Activated CD4-positive, alpha-beta T cell treated with anti-CD3 and anti-CD28 coated beads, Interleukin-2, amount 10 ng/mL, durations not matched to agents 7 days and 5 days (primary cell): ENCODE measurements at places on chromosomes 6 and 20. TPM values are rescaled to one million over a fixed set of nuclear protein-coding genes. Genes with fewer than 3 reads are reported as not detected.

DNA sequence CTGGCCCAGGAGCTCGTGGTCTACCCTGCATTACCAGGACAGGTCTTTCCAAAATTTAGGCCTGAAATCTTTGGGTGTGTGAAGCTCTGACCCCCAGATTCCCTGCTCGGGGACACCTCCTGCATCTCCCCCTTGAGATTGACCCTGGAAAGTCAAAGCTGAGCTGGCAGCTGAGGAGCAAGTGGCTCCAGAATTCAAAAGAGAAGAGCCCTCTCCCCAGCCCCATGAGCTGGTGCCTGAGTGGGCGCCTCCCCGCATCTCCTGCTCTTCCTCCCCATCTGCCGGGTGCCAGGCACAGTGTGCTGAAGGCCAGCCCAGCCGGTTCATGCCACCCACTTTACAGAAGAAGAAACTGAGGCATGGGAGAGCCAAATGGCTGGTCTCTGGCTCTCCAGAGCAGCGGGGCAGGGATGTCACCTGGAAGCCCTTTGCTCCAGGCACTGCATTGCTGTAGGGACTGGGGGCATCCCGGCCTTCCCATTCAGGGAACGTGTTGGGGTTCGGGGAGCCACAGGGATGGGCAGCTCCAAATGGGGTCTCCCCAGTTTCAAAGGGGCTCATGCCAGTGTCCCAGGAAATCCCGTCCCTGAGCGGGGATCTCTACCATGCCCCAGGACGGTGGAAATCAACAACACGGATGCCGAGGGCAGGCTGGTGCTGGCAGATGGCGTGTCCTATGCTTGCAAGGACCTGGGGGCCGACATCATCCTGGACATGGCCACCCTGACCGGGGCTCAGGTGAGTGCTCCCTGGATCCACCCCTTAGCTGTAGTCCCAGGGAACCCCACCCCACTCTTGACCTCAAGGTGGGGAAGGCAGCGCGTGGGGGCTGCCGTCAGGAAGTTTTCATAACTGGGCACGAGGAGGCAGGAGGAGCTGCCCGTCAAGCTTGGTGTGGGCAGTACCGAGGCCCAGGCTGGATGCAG lies 20.5 kb downstream of the NPEPL1 start:
- H3K27me3 ChIP-seq: no peaks in the 10 kb centered on the region
- DNase-seq: peak; percentile 4
- H3K4me1 ChIP-seq: no peaks in the 10 kb centered on the region
- no peaks in the 10 kb centered on the region for H3K36me3 ChIP-seq
- no peak overlapping the region for H3K27ac ChIP-seq

- H3K36me3 ChIP-seq: peaks cover 37% of the 10 kb centered on the region
- no peak overlapping the region for H3K4me3 ChIP-seq
- DNase-seq: no peak
- no peaks in the 10 kb centered on the region for H3K27me3 ChIP-seq
- H3K27ac ChIP-seq: no peak overlapping the region
- H3K4me1 ChIP-seq: peaks cover 52% of the 10 kb centered on the region
Observed at GRCh38 chr6:11260249-11261038, 28.0 kb upstream of the NEDD9 start.

DNA sequence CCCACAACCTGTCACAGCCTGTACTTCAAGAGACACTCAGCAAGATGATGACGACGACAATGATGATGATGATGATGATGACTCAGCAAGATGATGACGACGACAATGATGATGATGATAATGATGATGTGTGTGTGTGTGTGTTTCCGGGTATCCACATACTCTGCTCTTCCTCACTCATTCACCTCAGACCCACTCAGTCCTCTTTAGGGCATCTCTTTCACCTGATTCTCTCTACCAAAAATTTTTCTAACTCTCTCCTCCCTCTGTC lies 1.2 kb upstream of the EIF6 start:
- peak overlapping the region; percentile 88 for H3K4me3 ChIP-seq
- H3K27me3 ChIP-seq: no peaks in the 10 kb centered on the region
- peak overlapping the region; percentile 95 for H3K27ac ChIP-seq

DNA sequence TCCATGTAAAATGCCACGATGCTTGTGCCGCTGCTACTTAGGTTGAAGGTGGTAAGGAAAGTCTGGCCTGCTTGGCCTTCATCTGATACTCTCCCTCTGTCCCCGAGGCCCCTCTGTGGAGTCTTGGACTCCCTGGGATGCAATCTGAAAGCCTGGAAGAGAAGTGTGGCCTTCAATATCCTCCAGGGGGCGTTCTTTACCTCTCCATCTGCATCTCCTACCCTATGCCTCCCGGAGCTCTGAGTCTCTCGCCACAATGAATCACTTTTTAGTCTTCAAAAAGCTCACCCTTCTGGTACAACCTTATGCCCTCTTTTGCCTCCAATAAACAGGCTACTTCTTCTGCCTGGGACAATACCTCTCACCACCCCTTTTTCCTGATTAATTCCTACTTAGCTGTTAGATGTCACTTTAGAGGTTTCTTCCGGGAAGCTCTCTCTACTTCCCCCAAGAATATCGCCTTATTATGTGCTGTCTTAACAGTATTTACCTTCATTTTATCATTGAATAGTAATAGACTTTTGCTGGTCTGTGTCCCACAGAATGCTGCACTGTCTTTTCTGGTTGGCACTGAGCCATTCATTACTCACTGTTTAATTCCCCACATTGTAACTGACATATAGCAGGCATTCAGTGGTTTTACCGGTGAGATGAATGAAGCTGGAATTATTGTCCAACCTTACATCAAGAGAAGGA lies 13.9 kb upstream of the ATG5 start:
- peaks cover 31% of the 10 kb centered on the region for H3K27me3 ChIP-seq
- H3K4me3 ChIP-seq: no peak overlapping the region
- peak; percentile 50 for DNase-seq
- H3K36me3 ChIP-seq: no peaks in the 10 kb centered on the region

DNA sequence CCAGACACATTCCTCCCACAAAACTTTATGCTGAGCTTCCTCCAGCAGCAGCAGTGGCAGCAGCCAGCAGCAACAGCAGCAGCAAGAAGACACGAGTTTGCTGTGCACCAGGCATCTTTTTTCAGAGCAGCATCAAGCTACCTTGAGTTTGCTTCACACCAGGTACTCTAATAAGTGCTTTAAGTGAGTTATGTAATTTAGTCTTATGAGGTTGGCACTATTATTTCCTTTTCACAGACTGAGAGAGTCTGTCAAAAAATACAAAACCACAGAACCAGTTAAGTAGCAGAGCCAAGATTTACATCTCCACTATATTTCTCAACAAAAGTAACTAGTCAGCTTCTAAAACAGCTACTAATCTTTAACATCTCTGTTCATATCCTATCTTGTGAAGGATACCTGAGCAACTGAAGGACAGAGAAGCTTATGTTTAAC lies 23.7 kb downstream of the RANBP9 start:
- peak overlapping the region; percentile 80 for H3K27ac ChIP-seq
- no peak overlapping the region for H3K4me3 ChIP-seq
- no peak for DNase-seq
- peaks cover 59% of the 10 kb centered on the region for H3K4me1 ChIP-seq
- H3K27me3 ChIP-seq: no peaks in the 10 kb centered on the region

The COL21A1 gene
- not detected for total RNA-seq

The GPR6 gene
- total RNA-seq: not detected

- no peak overlapping the region for H3K4me3 ChIP-seq
- H3K27me3 ChIP-seq: peaks cover 61% of the 10 kb centered on the region
- DNase-seq: no peak
- no peak overlapping the region for H3K27ac ChIP-seq
Observed at GRCh38 chr6:34145161-34146020, 496 bp downstream of the GRM4 start.

GRCh38 chr6:111846492-111847409 lies 26.5 kb downstream of the FYN start:
- peak overlapping the region; percentile 31 for H3K4me3 ChIP-seq
- H3K27me3 ChIP-seq: no peaks in the 10 kb centered on the region
- peaks cover 28% of the 10 kb centered on the region for H3K4me1 ChIP-seq
- H3K36me3 ChIP-seq: peaks cover 41% of the 10 kb centered on the region
- no peak overlapping the region for H3K27ac ChIP-seq
- DNase-seq: peak; percentile 69

- H3K4me3 ChIP-seq: no peak overlapping the region
- H3K27me3 ChIP-seq: no peaks in the 10 kb centered on the region
- no peak for DNase-seq
- no peaks in the 10 kb centered on the region for H3K4me1 ChIP-seq
- no peaks in the 10 kb centered on the region for H3K36me3 ChIP-seq
Observed at GRCh38 chr6:39773782-39774181, 18.4 kb upstream of the DAAM2 start.

The CLVS2 gene
- total RNA-seq: not detected

- H3K4me3 ChIP-seq: no peak overlapping the region
- DNase-seq: no peak
- H3K36me3 ChIP-seq: no peaks in the 10 kb centered on the region
- no peak overlapping the region for H3K27ac ChIP-seq
Observed at GRCh38 chr6:134819863-134820800, 129.8 kb downstream of the ALDH8A1 start.

DNA sequence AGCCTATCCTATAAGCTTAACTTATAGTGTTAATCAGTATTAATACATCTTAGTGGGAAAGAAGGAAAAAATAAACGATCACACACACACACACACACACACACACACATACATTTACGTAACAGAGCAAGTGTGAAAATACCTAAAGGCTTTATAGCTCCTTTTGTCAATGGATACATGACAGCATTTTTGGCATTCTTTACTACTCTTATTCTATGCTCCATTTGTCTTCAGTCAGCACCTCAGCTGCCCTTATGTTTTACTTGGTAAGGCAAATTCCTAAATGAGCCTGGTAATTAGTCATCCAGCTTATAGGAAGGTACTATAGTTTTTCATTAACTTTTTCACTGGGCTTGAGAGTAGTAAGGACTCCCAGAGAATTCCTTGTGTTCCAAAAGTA lies 25.1 kb upstream of the SLC17A3 start:
- no peaks in the 10 kb centered on the region for H3K36me3 ChIP-seq
- H3K4me1 ChIP-seq: no peaks in the 10 kb centered on the region
- no peak overlapping the region for H3K27ac ChIP-seq
- no peaks in the 10 kb centered on the region for H3K27me3 ChIP-seq

The GSS gene
- 48.7 TPM for total RNA-seq

The RIMS1 gene
- total RNA-seq: not detected

DNA sequence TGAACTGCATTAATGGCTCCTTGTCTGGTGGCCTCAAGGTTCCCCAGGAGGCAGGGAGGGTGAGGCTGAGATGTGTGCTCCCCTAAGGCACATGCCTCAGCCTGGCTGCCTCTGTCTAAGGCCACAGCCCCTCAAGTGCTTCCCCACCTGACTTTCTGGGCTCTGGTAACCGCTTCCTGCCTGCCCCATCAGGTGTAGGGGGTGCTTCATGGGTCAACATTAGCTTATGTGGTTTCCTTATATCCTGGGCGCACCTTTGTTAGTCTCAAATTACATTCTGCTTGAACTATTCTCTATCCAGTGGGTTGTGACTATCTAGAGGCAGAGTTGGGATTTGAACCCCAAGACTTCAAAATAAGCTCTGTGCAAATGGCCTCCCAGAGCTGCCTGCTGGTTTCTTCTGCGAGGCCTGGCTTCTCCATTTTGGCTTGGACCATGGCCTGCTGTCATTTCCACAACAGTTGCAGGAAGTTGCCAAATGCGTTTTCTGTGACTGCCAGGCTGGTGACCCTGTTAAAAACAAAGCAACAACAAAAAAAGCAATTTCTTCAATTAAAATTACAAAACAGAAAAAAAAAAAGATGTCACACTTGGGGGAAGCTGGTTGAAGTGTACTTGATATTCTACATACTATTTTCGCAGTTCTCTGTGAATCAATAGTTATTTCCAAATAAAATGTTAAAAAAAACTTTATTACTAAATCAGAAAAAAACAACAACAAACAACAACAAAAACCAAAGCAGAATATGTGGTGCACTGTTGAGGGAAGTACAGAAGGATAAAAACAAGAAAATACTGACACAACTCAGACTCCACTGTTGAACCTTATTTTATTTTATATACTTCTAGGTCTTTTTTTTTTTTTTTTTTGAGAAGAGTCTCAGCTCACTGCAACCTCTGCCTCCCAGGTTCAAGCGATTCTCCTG lies 20.0 kb upstream of the ZNFX1 start:
- H3K27ac ChIP-seq: peak overlapping the region; percentile 83
- H3K36me3 ChIP-seq: peaks cover 35% of the 10 kb centered on the region
- peak; percentile 22 for DNase-seq
- peaks cover 20% of the 10 kb centered on the region for H3K4me1 ChIP-seq

DNA sequence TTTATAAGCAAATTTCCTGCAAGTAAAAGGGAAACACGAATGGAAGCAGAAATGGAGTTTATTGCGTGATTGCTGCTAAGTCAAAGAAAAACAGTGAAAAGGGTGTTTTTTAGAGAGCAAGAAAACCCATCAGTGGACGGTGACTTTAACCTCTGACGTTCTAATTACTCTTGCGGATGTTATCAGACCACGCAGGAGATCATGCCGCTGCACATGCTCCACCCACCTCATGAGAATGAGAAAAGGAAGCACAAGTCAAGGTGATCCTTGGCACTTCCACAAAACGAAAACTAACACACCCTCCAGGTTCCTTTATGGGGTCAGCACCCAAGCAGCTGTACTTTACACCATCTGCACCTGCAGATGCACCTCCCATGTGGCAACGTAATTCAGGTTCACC lies 45.0 kb downstream of the LYRM4 start:
- H3K27me3 ChIP-seq: no peaks in the 10 kb centered on the region
- H3K36me3 ChIP-seq: peaks cover 3% of the 10 kb centered on the region
- DNase-seq: no peak
- H3K4me3 ChIP-seq: no peak overlapping the region
- H3K4me1 ChIP-seq: peaks cover 15% of the 10 kb centered on the region

DNA sequence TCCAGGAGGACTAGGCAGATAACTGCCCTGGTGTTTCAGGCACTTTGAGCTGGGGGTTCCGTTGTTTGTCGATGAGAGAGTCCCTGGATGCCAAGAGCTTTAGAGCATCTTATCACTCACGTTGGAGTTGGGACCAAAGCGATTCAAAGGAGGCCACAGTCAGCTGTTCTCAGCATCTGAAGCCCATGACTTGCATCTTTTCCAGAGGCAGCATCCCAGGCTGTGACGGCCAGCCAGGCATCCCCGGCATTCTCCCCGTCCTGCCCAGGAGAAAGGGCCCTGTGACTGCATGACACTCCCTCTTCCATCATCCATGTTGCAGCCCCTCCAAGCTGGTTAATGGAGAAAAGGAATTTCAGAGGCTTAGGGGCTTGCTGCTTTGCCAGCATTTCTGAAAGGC lies 520.3 kb downstream of the CDH26 start:
- no peaks in the 10 kb centered on the region for H3K27me3 ChIP-seq
- no peaks in the 10 kb centered on the region for H3K4me1 ChIP-seq
- no peaks in the 10 kb centered on the region for H3K36me3 ChIP-seq
- H3K4me3 ChIP-seq: no peak overlapping the region
- DNase-seq: no peak
- no peak overlapping the region for H3K27ac ChIP-seq

DNA sequence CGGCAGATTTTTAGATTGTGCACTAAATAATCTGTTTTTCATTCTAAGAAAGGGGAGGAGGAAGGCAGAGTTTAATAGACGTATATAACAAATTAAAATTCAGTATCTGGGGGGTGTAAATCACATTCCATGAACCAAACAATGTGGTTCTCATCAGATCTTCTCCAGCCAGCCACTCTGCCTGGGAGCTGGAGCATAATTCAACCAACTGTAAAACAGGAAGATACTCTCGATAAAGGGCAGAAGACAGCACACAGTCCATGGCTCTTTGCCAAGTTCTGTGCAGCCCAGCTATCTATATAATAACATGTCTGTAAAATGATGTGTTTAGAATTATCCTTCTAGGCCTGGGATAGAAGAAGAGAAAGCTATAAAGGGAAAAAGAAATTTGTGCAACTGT lies 289.9 kb upstream of the ZFP64 start:
- H3K36me3 ChIP-seq: no peaks in the 10 kb centered on the region
- H3K27me3 ChIP-seq: no peaks in the 10 kb centered on the region
- no peak overlapping the region for H3K27ac ChIP-seq
- H3K4me3 ChIP-seq: no peak overlapping the region

- H3K4me3 ChIP-seq: no peak overlapping the region
- peaks cover 8% of the 10 kb centered on the region for H3K4me1 ChIP-seq
- peaks cover 38% of the 10 kb centered on the region for H3K36me3 ChIP-seq
- H3K27ac ChIP-seq: no peak overlapping the region
- no peak for DNase-seq
Observed at GRCh38 chr6:15511248-15512125, 151.3 kb downstream of the DTNBP1 start.
